ENCODE measurements at places on chromosomes 3 and 15.
A peak's percentile ranks its signal among the peaks of the same experiment; 100 is the strongest.

DNA sequence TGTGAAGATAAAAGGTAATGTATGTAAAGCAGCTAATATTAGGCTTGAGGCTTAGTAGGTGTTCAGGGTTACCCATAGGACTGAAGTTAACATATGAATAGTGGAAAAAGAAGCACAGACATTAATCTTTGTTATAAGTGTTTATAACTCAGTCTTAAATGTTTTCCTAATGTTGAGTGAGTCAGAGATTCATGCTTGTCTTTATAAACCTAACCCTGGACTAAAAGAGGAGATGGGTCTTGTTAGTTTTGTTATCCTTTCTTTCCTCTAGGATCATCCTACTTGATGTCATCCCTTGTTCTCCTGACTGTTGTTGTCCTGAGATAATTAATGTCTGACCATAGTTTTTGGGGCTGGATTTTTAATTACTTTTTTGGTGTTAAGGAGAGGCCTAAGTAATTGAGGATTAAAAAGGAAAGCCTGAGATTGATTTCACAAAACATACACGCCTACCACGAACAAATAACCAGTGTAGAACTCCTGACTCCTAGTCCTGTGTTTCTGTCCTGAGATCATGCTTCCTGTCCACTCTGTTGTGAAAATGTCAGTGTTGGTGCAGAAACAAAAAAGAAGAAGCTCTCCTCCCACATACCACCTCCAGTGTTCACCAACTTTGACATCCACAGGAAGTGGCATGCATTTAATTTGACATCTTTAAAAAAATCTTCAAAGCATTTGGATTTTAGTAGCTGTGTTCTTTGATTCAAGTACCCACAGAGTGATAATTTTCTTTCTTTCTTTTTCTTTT lies 8.4 kb downstream of the MITF start:
- DNase-seq = no peak

DNA sequence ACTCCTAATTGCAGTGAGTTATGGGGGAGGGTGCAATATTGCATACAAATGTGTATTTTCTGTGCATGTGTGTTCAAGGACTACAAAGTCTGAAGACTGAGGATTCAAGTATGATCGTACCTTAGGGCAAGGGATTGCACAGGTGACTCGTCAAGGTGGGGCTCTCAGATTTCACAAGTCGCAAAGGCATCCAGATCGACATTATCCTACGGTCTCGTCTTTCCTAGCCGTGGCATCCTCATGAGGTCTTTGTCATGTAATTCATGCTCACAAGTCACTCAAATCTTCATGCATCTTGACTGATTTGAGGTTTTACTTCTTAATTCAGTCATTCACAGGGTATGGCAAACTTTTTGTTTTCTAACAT lies 191.4 kb upstream of the HES1 start:
- DNase-seq = no peak

DNA sequence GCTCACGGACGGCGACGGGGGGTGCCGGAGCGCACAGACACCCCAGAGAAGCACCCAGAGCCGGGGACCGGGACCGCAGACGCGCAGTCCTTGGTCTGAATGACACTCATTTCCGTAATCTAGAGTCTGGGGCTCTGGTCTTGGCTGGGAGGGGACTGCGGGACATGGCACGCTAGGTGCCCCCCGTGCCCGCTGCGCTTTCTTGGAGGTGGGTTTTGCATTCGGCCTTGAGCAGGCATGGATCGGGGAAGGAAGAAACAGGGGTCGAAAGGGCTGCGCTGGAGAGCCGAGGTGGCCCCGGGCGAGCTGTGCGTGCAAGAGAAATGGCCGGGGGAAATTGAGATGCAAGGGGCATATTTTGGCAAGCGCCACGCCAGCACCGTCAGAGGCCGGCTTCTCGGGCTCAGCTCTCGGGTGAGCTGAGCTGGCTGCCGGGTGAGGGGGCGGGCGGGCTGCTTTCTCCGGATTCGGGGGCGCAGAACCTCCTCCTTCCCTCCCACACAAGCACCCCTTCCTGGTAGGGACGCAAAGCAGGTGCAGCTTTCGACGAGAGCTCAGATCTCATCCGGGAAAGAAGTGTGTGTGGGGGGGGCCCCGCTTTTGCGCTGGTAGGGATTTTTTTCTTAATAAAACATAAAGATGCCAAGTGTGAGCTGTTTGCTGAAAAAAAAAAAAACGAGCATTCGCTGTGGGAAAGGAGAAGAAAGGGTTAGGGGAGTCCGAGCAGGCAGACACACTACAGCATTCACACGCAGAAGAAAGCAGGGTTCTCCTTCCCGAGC lies 963 bp upstream of the NTRK3 start:
- no peak for DNase-seq

DNA sequence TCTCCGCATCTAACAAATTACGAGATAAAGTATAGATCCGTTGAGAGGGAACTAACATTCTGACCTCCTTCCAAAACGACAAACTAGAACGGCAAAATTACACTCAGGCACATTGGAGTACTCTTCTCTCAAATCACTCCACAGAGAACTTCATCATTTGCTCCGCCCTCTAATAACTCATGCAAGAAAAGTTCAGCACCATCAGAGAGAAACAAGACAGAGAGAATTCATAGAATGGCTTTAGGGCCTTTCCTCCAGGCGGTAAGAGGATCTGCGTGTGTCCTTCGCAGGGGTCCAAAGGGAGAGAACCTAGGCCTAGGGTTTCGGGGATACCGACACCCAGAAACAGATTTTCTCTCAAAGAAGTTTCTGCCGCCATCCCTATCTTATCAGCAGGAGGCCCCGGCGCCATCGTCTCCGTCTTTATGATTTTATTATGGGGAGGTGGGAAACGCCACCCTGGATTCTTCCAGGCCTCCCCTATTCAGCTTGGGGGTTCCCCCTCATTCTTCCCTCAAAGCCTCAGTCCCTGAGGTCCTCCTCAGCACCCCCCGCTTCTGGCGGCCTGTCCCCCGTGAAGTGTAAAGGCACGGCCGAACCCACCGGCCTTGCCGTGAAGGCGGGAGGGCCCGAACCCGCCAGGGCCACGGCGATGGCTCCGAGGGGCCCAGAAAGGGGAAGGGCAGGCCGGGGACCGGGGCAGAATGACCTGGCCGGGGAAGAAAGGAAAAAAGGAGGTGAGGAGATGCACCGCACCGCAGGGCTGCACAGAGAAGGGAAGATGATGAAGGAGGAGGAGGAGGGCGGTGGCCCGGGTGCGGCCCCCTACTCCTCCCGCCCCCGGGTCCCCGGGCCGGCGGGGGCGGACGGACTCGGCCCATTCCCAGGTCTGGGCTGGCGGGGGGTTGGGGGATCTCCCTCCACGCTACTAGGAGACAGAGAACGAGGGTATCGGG lies 768 bp downstream of the UBXN7 start:
- DNase-seq = peak; percentile 29
